Activated CD8-positive, alpha-beta memory T cell treated with anti-CD3 and anti-CD28 coated beads, Interleukin-2, amount 10 ng/mL, durations not matched to agents 7 days and 5 days (primary cell): ENCODE measurements at places on chromosomes 6 and 20. TPM values are rescaled to one million over a fixed set of nuclear protein-coding genes. Genes with fewer than 3 reads are reported as not detected.
A peak's percentile ranks its signal among the peaks of the same experiment; 100 is the strongest.

DNA sequence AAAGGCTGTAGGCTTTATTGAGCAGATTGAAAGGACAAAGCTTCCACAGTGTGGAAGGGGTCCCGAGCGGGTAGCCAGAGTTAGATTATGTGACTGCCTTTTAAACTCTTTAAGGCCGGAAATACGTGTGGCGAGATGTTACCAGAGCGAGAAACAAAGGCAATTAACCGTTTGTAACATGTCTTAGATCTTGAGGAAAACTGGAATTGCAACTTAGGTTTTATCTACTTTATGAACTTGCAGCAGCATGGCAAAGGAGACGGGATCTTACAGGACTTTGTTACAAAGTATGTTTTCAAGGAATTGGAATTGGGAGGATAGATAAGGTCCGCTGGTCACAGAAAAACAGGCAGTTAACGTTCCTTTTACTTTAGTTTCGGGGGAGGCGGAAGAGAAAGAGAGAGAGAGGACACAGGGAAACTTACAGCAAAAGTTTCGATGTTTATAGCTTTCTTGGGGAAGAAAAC lies 594.7 kb upstream of the ADGRB3 start:
- H3K4me1 ChIP-seq: no peaks in the 10 kb centered on the region
- H3K27me3 ChIP-seq: no peaks in the 10 kb centered on the region
- H3K27ac ChIP-seq: no peak overlapping the region

- no peak overlapping the region for H3K4me3 ChIP-seq
- H3K4me1 ChIP-seq: no peaks in the 10 kb centered on the region
- DNase-seq: no peak
- H3K36me3 ChIP-seq: no peaks in the 10 kb centered on the region
- H3K27ac ChIP-seq: no peak overlapping the region
Measured at GRCh38 chr6:166203003-166203640, 35.5 kb upstream of the TBXT start.

GRCh38 chr6:164345806-164346496 lies 931.4 kb downstream of the QKI start:
- H3K36me3 ChIP-seq: no peaks in the 10 kb centered on the region
- H3K4me3 ChIP-seq: no peak overlapping the region
- no peak overlapping the region for H3K27ac ChIP-seq
- no peaks in the 10 kb centered on the region for H3K27me3 ChIP-seq
- DNase-seq: no peak

GRCh38 chr6:26388441-26388840 lies 5.5 kb downstream of the BTN2A2 start:
- no peak overlapping the region for H3K4me3 ChIP-seq
- peaks cover 37% of the 10 kb centered on the region for H3K36me3 ChIP-seq

The ZNF391 gene
- 1.3 TPM for total RNA-seq

DNA sequence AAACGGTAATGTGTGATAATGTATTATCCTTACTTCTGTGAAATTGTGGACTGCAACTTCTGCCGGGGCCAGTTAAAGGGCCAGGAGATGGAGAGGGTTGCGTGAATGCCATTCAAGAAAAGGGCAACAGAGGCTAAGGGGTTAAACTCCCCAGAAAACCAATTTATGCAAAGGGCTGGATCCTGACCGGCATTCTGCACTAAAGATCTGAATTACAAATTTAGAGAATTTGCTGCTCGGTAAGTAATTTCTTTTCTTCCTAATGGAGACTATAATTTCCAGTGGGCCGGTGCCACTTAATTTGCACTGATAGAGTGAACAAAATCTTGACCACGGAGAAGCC lies 130.1 kb downstream of the BCAS1 start:
- H3K4me1 ChIP-seq: peaks cover 40% of the 10 kb centered on the region
- no peaks in the 10 kb centered on the region for H3K36me3 ChIP-seq
- no peak for DNase-seq
- H3K27me3 ChIP-seq: no peaks in the 10 kb centered on the region
- H3K27ac ChIP-seq: peak overlapping the region; percentile 21

The L3MBTL3 gene
- total RNA-seq: 25.6 TPM

- no peak overlapping the region for H3K4me3 ChIP-seq
- no peaks in the 10 kb centered on the region for H3K27me3 ChIP-seq
- H3K27ac ChIP-seq: no peak overlapping the region
Measured at GRCh38 chr20:12808006-12808567, 200.7 kb upstream of the SPTLC3 start.

GRCh38 chr6:53906103-53906502 lies 111.3 kb downstream of the LRRC1 start:
- no peaks in the 10 kb centered on the region for H3K4me1 ChIP-seq
- H3K36me3 ChIP-seq: peaks cover 8% of the 10 kb centered on the region
- no peak overlapping the region for H3K27ac ChIP-seq
- no peaks in the 10 kb centered on the region for H3K27me3 ChIP-seq
- H3K4me3 ChIP-seq: no peak overlapping the region

GRCh38 chr20:50969912-50970311 lies 11.3 kb downstream of the MOCS3 start:
- H3K27me3 ChIP-seq: peaks cover 22% of the 10 kb centered on the region
- DNase-seq: peak; percentile 23
- no peak overlapping the region for H3K4me3 ChIP-seq
- H3K4me1 ChIP-seq: no peaks in the 10 kb centered on the region
- H3K36me3 ChIP-seq: no peaks in the 10 kb centered on the region
- H3K27ac ChIP-seq: no peak overlapping the region
